ENCODE measurements at places on chromosomes 6 and 20.

DNA sequence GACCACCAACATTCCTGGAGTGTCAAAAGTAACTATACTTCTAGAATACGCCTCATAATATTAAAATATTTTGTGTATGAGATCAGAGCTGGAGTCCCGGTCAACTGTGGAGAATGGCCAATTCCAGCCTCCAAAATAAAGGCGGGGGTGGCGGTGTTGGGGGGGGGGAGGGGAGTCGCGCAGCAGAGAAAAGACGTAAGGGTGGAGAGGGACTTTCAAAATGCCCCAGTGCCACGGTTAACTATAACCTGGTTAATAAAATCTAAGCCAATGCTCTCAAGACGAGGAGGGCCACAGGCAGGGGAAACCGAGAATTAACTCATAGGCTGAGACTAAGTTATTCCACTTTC lies 1.3 kb downstream of the NUP153 start:
- DNase-seq = no peak

DNA sequence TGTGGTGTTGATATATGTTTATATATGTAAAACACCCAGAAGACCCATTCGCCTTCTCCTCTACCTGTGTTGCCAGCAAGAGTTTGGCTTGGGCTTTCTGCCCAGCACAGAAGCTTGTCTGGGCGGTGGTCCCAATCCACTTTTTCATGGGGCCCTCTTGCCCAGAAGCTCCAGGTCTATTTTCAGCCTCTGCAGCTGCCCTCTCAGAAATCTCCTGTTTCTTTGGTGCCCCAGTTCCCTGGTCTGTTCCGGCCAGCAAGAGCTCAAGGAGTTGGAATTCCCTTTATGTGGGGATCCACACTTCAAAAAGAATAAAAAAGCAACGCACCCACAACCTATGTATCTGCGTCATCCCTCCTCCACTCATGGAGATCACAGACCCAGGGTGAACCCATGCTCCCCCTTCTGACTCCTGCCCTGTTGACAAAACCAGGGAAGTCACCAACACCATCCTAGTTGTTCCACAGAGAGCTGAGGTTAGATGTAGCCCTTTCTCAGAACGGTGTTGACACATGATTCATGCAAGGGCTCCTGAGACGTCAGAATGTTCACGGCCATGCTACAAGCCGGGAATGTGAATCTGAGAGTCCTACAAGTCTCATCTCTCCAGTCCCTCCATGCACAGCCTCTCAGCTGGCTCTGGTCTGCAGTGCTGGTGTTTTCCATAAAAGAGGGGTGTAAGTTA lies 156.8 kb upstream of the RIN2 start:
- DNase-seq = no peak

DNA sequence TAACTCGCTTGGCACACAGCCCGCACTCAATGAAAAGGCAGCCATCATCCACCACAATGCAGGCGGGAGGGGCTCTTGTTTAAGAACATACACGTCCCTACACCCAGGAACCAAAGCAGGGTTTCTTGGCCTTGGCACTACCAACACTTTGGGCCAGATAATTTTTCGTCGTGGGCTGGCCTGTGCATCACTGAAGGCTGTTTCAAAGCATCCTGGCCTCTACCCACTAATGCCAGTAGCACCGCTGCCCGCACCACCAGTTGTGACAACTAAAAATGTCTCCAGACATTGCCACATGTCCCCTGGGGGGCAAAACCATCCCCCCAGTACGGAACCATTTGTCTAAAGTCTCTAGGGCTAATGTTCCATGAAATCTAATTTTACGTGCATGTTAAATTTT lies 13.0 kb downstream of the UQCC2 start:
- no peak for DNase-seq

DNA sequence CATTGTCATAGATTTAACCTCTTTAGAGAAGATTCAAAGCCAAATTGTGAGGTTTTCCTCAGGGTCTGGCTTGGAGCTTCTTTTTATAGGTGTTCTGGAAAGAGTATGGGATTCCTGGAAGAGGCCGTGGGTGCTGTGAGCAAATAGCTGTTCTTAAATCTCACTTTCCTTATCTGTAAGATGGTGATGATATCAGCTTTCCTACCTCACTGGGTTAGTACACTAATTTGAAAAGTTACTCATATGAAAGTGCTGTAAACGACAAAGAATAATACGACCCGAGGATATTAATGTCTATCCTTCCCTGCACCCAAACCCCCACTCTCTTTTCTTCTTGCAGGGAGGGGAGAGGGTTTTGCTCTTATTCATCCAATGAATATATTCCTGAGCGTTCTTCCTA lies 116.9 kb upstream of the ENPP5 start:
- no peak for DNase-seq

DNA sequence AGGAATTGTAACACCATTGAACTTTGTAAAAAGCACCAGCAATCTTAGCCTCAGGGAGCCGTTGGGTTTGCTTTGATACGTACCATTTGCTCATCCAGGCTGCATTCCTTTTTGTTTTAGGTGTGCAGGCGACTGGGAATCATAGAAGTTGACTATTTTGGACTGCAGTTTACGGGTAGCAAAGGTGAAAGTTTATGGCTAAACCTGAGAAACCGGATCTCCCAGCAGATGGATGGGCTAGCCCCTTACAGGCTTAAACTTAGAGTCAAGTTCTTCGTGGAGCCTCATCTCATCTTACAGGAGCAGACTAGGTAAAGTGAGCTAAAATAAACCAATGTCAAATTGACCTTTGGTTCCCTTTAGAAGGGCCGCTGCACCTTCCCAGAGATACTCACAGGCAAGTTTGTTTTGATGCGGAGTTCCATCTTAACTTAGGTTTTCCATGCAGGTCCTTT lies 1.6 kb downstream of the MYLIP start:
- no peak for DNase-seq

DNA sequence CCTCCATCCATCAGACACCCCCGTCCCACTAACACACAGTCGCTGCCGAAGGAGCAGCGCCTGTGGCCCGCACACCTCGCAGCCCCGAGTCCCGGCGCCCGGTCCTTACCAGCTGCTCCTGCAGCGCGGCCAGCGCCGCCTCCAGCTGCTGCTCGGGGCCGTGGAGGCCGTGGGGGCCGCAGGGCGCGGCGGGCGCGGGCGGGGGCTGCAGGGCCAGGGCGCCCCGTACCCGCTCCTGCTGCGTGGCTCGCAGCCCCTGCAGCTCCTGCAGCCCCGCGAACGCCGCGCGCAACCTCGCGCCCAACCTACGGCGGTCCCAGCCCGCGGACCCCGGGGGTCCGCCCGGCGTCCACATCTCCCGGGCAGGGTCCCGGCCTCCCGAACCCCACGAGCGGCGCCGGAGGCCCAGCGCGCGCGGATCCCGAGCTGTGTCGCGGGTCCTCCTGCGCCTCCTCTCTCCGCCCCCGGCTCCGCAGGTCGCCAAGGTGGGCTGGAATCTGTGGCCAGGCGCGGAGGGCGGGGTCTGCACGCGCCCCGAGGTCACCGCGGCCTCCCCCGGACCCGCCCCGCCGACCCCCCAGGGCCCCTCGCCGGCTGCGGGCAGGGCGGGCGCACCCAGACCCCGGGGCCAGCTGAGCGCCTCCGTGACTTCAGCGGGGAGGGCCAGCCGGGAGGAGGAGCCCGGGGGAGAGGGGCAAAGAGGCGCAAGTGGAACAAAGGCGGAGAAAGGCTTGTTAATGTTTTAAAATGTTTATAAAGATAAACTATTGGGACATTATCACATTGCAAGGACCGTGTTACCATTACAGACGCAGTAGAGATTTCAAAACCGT lies at the start of gene DACT2:
TSS of gene DACT2 (minus strand) at position 499 of the 833 bp plus-strand sequence. CDS start at position 355, 144 bp downstream.
- no peak for DNase-seq

DNA sequence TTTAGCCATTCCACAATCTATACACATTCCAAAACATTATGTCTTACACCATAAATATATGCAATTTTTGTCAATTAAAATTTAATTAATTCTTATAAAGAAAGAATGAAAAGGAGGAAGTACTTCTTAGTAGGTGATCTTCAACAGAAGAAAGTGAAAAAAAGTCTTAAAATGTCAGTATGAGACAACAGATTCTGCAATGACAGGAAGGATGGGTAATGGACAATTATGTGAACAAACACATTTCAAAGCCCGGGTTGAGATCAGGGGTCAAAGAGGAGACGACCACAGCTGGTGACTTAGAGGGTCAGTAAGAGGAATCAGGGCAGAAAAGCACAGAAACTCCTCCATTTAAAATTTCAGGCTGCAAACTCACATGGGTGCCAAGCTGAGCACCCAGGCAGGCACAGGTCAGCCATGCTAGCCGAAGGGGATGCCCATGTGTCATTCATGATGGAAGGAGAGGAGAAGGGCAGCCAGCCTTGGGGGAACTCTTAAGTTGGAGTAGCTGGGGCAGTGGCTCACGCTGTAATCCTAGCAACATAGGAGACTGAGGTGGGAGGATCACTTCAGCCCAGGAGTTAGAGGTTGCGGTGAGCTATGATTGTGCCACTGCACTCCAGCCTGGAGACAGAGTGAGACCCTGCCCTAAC lies 11.0 kb downstream of the VSX1 start:
- DNase-seq = no peak

DNA sequence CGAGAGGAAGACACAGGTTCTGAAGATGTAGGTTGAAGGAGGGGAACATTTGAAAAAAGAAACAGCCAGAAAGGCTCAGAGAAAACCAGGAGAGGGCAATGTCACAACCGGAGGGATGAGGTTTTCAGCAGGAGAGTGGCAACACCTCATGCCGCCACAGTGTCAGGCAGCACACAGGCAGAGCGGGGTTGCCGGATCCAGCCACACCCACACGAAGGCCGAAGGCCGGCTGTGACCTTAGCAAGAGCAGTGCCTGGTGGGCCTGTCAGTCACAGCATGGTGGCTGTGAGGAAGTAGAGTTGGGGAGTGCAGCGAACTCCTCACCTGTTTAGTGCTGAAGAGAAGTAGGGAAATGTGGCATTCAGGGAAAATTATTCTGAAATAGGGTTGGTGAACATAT lies 14.0 kb downstream of the HDDC2 start:
- no peak for DNase-seq

- DNase-seq = no peak
These were observed 30.2 kb downstream of the RRBP1 start for GRCh38 chr20:17651760-17652388.

DNA sequence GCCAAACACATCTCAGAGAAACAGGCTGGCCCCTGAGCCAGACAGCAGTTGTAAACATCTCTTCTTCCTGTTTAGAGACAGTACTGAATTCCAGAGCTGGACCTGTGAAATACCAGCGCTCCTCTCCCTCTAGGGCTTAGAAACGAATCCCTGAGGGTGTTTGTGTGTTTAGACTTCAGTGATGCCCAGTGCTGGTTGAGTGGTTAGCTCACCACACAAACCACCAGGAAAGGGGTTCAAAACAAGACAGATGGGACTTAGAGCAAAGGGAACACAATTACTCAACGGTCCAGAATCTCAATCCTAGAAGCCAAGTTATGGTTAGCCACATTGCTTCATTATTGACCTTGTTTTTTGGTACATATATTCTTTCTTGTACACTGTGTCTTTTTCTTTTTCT lies 108.7 kb upstream of the TMEM170B start:
- DNase-seq = no peak

DNA sequence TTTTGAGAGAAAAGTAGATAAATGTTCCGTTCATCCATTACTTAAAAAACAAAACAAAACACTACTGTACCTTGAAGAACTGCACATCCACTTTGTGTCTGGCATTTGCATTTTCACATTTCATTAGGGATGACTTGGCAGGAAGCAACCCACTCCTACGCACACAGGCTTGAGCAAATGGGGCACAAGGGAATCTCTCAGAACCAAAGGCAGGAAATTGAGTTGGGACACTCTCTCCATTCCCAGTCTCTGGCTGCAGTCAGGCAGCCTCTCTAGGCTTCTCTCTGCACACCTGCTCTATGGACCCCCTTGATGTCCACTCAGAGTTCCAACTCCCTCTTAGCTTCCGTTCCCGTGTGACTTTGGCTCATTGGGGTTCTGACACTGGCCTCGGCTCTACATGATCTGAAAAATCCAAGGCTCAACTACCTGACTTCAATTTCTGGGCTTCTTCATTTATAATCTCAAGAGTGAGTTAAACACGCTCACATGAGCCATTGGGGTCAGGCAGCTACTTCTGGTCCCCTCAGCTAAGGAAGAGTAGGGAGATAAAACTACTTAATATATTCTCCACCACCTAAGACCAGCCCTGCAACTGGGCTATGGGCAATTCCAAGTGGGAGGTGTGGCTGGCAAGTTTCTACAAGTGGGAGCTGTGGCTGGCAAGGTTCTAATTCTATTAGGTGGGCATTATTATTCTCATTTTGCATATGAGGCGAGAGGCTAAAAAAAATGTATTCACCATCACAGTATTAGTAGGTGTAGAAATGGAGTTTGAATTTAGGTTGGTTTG lies 251.9 kb downstream of the SOD2 start:
- DNase-seq = no peak

GRCh38 chr6:168004945-168005344 lies 7.5 kb downstream of the KIF25 start:
- no peak for DNase-seq

Data from stimulated activated CD8-positive, alpha-beta memory T cell treated with anti-CD3 and anti-CD28 coated beads, Interleukin-4, amount 100 ng/mL, for 4 hours (primary cell).